Type B pancreatic cell (in vitro differentiated cells): ENCODE measurements at places on chromosomes 6 and 20. TPM values are rescaled to one million over a fixed set of nuclear protein-coding genes. Genes with fewer than 3 reads are reported as not detected.

- H3K27ac ChIP-seq = no peak overlapping the region
- H3K27me3 ChIP-seq = peaks cover 36% of the 10 kb centered on the region
- no peaks in the 10 kb centered on the region for H3K36me3 ChIP-seq
- no peak overlapping the region for H3K4me3 ChIP-seq
- H3K4me1 ChIP-seq = no peaks in the 10 kb centered on the region
Observed at GRCh38 chr6:159931846-159932245, 37.0 kb upstream of the IGF2R start.

GRCh38 chr6:18308070-18308735, 43.9 kb upstream of the DEK start:
- DNase-seq = no peak
- H3K4me3 ChIP-seq = no peak overlapping the region
- H3K27me3 ChIP-seq = no peaks in the 10 kb centered on the region
- no peaks in the 10 kb centered on the region for H3K36me3 ChIP-seq
- no peak overlapping the region for H3K27ac ChIP-seq
- peaks cover 6% of the 10 kb centered on the region for H3K4me1 ChIP-seq

GRCh38 chr6:23282252-23283021, 713.1 kb downstream of the HDGFL1 start:
- peak overlapping the region; percentile 77 for H3K27ac ChIP-seq
- H3K36me3 ChIP-seq = no peaks in the 10 kb centered on the region
- no peak for DNase-seq

Gene MOXD1
- total RNA-seq = 3.7 and 22.0 TPM in 2 replicates
